IMR-90 (cell line): ENCODE measurements at places on chromosomes 16 and 17.

DNA sequence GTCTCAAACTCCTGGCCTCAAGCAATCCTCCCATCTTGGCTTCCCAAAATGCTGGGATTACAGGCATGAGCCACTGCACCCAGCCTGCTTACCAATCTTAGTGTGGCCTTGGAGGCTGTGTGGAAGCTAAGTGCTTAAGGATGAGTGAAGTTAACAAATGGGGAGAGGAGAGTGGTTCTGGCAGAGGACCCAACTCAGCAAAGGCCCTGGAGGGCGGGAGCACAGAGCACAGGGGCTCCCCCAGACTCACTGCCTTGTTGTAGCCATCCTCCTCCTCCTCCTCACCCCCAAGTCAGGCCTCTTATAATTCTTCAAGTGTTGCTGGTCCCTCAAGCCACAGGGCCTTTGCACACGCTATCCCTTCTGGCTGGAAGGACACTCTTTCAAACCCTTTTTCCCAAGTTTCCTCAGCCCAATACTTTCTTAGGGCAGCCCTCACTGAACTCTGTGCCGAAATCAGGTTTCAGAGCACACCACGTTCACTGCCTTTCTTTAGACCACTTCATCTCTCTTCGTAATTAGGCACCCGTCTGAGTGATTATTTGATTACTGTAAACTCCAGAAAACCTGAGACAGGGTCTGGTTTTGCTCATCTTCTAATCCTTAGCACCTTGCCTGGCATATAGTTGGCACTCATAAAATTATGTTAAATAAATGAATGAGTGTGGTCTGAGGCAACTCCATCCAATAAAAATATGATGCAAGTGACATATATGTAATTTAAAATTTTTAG is 23.4 kb downstream of the NGFR start:
- DNase-seq: no peak
- peaks cover 48% of the 10 kb centered on the region for H3K27me3 ChIP-seq
- H3K27ac ChIP-seq: no peak overlapping the region
- peaks cover 11% of the 10 kb centered on the region for H3K4me1 ChIP-seq
- H3K4me3 ChIP-seq: no peak overlapping the region
- H3K36me3 ChIP-seq: no peaks in the 10 kb centered on the region

DNA sequence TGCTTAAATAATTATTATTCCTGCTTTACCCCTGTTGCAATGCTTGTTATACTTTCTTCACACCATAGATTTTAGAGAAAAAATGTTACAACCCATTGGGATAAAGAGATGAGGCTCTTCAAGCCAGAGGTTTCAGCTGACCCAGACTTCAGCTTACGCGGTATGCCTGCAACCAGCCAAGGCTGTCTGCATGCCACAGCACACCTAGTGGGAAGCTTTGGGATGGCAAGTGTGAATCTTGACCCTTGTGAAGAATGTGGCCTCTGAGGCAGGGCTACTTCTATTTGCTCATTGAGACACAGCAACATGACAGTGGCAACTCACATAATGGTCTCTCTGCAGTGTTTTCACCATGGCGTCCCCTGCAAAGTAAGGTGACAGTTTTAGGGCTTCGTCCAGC is 193.9 kb upstream of the PIRT start:
- DNase-seq: no peak
- H3K27ac ChIP-seq: no peak overlapping the region
- H3K4me1 ChIP-seq: no peaks in the 10 kb centered on the region
- H3K27me3 ChIP-seq: no peaks in the 10 kb centered on the region
- H3K36me3 ChIP-seq: no peaks in the 10 kb centered on the region

DNA sequence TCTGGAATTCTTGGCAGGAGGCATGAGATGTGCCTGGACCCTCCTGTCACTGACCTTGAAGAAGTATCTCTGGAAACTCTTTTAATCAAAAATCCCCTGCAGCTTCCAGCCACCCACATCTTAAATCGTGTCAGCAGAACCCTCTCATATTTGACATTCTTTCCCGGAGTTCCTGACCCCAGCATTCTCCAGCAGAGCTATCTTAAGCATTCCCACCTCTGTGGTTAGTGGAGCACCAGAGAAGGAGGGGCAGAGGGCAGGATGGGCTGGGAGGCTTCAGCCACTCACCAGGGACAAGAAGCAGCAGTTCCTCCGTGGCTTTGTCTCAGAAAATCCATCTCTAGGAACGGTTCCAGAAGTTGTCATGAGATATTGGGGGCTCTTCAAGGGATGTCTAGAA is 149.9 kb downstream of the RGS9 start:
- no peak overlapping the region for H3K4me3 ChIP-seq
- no peaks in the 10 kb centered on the region for H3K36me3 ChIP-seq
- H3K4me1 ChIP-seq: peaks cover 3% of the 10 kb centered on the region; the same call in 1 of the 2 replicates
- no peak overlapping the region for H3K27ac ChIP-seq
- peak; percentile 43 for DNase-seq
- peaks cover 2% of the 10 kb centered on the region; the same call in 1 of the 2 replicates for H3K27me3 ChIP-seq

GRCh38 chr17:53707566-53707965 is 115.2 kb upstream of the KIF2B start:
- H3K27ac ChIP-seq: no peak overlapping the region
- no peak overlapping the region for H3K4me3 ChIP-seq
- H3K4me1 ChIP-seq: no peaks in the 10 kb centered on the region
- DNase-seq: no peak
- no peaks in the 10 kb centered on the region for H3K27me3 ChIP-seq
- no peaks in the 10 kb centered on the region for H3K36me3 ChIP-seq

DNA sequence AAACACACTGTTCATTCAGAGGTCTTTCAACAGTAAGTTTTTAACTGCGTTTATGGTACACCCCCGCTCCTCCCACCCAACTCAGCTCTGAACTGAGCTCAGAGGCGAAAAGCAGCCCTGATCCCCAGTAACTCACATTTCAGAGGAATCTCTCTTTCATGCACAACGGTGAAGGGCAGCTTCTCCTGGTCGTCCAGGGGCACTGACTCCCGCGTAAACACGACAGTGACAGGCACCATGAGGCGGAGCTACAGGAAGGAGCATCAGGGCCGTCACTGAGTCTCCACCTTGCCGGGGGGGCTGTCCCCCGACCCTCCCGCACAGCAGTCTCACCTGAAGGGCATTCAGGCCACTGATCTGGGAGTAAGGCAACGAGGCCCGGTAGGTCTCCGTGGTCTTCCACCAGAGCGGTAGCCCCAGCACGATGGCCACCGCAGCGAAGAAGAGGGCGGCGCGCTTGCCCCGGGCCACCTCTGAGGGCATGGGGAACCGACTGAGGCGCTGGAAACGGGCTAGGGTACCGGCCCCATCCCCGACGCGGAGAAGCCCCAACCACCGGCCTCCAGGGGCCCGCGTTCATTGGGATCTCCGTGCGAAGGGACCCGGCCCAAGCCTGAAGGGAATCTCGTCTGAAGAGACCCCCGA is 486 bp downstream of the PIGS start:
- DNase-seq: no peak
- no peaks in the 10 kb centered on the region for H3K27me3 ChIP-seq
- peak overlapping the region; percentile 61 for H3K27ac ChIP-seq
- peaks cover 3% of the 10 kb centered on the region; the same call in 1 of the 2 replicates for H3K4me1 ChIP-seq
- peak overlapping the region; percentile 85 for H3K4me3 ChIP-seq

- no peaks in the 10 kb centered on the region; the same call in 1 of the 2 replicates for H3K27me3 ChIP-seq
- no peak overlapping the region; the same call in 1 of the 2 replicates for H3K4me3 ChIP-seq
- H3K27ac ChIP-seq: no peak overlapping the region
- no peaks in the 10 kb centered on the region for H3K36me3 ChIP-seq
These were observed 567 bp upstream of the GCSH start for GRCh38 chr16:81096715-81097208.

GRCh38 chr16:19278403-19278802 is 7.1 kb upstream of the CLEC19A start:
- no peak overlapping the region for H3K4me3 ChIP-seq
- no peak overlapping the region for H3K27ac ChIP-seq
- DNase-seq: no peak
- no peaks in the 10 kb centered on the region for H3K36me3 ChIP-seq
- no peaks in the 10 kb centered on the region for H3K4me1 ChIP-seq
- no peaks in the 10 kb centered on the region for H3K27me3 ChIP-seq

GRCh38 chr17:61662741-61663140 is 71.7 kb upstream of the NACA2 start:
- H3K36me3 ChIP-seq: no peaks in the 10 kb centered on the region
- H3K4me1 ChIP-seq: no peaks in the 10 kb centered on the region

DNA sequence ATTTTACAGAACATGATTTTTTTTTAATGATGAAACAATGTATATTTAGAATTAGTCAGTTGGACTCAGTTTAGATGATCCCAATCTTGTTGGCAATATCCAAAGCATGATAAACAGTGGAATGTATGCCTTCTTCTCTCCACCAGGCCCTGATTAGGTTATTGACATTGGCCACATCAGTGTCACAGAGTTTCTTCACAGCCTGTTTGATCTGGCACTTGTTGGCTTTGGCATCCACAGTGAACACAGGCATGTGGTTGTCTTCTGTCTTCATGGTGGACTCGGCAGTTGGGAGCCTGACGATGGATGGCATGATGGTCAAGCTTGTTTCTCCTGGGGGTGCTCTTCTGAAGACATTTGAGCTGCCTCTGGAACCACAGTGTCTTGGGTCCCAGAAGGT is 317.5 kb downstream of the PMP22 start:
- H3K27ac ChIP-seq: no peak overlapping the region
- no peaks in the 10 kb centered on the region for H3K36me3 ChIP-seq
- no peak for DNase-seq
- no peaks in the 10 kb centered on the region for H3K4me1 ChIP-seq
